NCI-H1417 (cell line): ENCODE measurements at places on chromosomes 5 and 9.

- no peak for DNase-seq
Measured at GRCh38 chr9:123749580-123750202, 180.2 kb downstream of the DENND1A start.

DNA sequence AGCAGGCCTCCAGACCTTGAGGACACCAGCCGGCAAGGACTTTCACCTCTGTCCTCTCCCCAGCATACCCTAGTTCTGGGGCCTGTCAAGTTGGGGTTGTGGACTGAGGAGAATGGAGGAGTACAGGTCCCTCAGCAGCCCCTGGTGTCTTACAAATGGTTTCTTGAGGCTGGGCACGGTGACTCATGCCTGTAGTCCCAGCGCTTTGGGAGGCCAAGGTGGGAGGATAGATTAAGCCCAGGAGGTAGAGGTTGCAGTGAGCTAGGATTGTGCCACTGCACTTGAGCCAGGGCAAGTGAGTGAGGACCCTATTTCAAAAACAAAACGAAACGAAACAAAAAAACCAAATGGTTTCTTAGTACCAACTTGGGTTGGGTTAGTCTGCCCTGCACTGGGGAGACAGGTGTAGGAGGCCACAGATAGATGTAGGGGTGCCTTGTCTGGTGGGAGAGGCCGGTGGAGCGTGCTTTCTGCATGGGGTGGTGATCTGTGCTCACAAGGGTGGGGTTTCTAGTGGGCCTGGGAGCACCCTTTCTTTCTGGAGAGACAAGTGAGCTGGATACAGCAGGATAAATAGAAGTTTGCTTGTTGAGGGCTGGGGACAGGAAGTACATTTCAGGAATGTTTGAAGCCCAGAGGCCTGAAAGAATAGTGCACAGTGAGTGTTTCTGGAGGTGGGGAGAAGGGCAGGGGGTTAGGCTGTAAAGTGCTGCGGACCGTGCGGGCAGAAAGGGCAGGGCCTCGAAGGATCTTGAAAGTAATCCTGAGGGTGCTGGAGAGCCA is 37.7 kb upstream of the PSD2 start:
- DNase-seq: no peak

GRCh38 chr9:131579789-131580211 is 34.5 kb downstream of the PRRT1B start:
- no peak for DNase-seq

DNA sequence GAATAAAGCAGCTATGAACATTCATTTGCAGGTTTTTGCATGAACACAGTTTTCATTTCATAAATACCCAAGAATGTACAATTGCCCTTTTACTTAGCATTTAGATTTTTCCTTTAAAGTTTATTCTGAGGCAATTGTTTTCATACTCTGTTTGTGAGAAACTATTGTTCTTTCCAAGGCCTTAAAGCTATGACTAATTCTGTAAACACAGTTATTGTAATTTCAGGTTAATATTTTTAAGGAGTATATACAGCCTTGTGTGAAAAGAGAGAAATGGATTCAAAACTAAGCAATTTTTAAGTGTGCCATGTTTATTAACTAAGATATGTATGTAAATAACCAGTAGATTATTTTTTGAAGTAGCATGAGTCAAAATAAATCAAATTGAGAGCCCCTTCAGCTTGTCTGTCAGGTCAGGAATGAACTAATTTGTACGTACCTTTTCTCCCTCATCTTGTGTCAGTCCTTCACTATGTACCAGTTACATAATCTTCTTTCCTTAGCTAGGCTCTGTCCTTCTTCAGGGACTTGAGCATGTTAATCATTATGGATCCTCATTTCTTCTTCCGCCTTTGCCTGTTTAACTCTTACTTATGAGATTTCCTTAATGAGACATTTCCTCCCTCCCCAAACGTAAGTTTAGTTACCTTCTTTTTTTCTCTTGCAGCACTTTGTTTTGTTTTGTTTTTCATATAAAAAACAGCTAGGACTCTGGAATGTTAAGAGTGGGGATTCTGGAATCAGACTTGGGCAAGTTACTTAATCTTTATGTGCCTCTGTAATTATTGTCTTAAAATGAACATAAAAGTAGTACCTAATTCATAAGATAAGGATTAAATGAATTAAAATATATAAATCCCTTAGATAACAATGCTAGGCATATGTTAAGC is 63.6 kb downstream of the NIPBL start:
- no peak for DNase-seq

DNA sequence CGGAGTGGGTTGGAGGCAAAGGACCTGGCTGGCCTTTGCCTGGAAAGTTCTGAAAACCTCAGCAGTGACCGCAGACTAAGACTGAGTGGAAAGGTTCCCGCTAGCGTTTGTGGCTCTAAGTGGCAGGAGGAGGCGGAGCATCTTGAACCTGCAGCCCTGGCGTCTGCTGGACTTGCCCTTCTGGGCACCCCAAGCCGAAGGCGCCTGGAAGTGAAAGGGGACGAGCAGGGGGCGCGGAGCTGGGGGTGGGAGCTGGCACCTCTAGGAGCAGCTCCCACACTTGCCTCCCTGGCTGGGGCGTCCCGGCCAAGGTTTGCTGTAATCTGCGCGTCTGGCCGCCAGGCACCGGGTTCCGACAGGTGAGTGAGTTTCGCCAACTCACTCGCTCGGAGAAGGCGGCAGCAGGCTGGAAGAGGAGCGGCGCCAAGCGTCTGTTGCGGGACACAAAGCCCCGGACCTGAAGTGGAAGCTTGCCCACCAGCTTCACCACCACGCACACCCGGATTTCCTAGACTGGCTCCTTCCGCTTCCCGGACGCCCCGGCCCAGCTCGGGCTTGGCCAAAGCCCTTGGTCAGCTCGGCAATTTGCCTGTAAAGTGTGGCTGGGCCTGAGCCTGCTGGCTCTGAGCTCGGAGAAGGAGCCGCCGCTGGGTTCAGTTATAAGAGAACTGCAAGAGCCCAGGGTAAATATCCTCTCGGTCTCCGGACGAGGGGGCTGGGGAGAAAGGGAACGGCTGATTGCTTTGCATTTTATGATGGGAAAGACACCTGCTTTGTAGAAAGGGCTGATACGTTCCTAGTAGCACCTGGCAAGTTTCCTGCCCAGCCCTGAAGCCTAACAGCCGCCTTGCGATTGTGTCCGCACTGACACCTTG is at the start of gene GNA14:
Gene GNA14, minus strand, starts transcription at position 89 of the 875 bp plus-strand sequence. CDS start 529 bp downstream, outside the sequence.
- no peak for DNase-seq

DNA sequence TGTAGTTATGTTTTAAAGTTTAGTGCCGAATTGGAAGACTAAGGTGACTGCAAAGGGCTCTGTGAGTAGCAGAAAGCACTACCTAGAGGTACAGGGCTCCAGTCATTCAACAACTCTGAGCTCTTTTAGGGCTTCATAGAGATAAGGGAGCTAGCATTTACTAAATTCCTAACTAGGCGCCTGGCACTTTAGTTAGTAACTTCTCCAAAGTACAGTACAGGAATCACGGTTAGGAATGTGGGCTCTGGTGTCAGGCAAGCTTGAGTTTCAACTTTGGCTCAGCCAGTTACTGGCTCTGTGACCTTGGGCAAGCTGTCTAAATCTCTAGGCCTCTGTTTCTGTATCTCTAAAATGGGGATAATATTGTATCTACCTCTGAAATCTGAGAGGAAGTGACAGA is 115.3 kb downstream of the SLIT3 start:
- DNase-seq: no peak

DNA sequence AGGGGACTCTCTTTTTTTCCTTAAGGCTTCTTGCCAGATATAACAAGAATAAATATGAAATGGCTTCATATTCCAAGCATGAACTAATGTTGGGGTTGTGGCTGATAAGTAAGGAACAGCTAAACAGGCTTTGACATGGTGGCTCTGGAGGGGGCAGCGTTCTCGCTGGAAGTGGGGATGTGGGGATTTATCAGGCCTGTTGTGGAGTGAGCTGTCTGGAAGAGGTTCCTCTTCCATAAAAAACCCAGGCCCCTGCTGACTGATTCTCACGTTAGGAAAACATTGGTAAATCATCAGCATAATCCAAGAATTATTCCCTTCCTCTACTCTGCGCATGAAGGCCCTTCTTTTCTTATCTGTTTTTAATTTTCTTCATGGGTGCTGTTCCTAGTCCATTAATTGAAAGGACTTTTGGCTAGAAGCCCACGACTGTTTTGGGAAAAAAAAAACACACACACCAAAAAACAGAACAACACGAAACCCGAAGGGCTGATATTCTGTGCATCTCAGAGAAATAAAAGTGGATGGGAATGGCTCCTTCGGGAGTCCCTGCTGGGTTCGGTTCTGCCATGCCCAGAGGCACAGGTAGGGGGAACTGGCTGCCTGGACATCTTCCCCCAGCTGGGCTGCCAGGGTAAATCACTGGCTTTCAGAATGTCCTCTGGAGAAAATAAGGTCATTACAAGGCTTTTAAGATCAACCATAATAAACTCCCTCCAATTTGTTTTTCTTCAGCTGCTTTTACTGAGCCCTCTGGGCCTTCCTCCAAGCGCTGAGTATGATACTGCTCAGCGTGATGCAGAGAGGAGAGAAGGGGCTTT is 297.0 kb downstream of the SLIT3 start:
- DNase-seq: no peak

GRCh38 chr5:62432621-62433064 is 20.1 kb downstream of the IPO11 start:
- DNase-seq: no peak

- DNase-seq: no peak
Measured at GRCh38 chr5:1190837-1191239, 10.6 kb upstream of the SLC6A19 start.

DNA sequence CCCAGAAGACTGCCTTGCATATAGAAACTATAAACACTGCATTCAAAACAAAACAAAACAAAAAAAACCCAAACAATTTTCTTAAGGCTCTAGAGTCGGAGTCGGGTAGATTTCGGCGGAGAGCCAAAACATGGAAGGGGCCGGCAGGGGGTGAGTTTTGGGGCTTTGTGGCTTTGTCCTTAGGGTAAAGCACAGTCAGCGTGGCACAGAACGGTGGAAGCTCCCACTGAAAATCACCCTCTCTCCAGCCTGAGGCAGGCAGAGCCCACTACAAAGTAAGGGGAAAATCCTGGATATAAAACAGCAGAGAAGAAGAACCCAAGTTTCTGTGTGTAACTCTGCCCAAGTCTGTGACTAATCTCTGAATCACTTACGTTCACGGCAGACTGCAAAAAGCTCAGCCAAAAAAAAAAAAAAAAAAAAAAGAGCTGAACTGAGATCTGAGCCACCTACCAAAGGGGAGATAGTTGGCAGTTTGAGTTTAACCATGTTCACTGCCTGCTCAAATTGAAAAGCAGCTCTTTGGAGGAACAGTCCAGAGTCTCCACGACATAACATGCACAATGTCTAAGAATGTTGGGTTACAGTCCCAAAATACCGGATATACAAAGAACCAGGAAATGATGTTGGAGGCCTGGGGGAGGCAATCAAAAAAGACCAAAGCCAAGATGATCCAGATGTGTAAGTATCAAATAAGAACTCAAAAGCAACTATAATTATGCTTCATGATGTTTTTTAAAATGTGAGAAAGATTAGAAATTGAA is 26.6 kb upstream of the OR2K2 start:
- no peak for DNase-seq

DNA sequence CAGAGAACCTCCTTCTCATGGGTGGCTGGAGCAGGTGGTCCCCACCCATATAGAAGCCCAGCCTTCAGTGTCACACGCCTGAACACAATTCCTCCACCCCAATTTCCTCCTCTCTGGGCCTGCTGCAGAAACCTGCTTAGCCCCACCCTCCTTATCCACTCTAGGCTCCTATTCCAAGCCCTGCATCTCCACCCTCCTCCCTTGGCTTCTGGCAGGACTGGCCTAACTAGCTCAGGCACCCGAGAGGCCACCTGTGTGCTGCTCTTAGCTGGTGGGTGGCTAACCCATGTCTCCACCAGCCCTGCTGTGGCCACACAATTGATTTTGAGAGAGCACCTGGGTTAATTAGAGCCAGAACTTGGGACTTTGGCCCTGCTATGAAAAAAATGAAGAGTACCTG is 77.3 kb upstream of the ATP10B start:
- no peak for DNase-seq

GRCh38 chr9:74078647-74079046 is 418.5 kb upstream of the RORB start:
- DNase-seq: no peak

GRCh38 chr5:156121882-156122281 is 205.1 kb upstream of the SGCD start:
- no peak for DNase-seq

- DNase-seq: no peak
Measured at GRCh38 chr5:142091012-142091411, 17.6 kb upstream of the NDFIP1 start.
